Activated naive CD4-positive, alpha-beta T cell treated with anti-CD3 and anti-CD28 coated beads, Interleukin-2, amount 50 U/mL, for 16 hours (primary cell): ENCODE measurements at places on chromosomes 2 and 18.

DNA sequence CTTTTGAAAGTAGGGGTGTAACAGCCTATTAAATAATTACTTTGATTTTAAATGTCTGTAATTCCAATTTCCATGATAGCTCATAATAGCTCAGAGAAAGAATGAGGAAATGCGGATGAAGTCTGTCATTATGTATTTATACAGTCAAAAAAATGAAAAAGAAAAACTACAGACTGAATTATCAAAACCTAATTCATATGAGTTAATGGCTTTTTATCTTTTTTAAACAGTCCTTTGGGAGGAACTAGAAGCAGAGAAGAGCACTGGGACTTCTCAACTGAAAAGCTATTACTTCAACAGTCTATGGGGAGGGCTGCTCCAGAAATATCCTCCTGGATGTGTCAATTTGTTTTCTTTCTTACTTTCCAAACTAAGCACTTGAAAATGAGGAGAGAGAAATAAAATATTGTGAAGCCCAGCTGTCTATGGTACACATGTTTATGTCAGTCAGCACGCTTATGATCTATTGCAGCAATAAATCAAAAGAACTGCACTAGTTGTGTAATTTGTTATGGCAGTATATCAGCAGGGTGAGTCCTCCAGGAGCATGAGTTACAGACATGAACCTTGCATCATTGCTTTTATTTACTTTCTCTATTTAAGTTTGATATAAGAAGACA is 1550.2 kb downstream of the LRP1B start:
- DNase-seq: no peak

DNA sequence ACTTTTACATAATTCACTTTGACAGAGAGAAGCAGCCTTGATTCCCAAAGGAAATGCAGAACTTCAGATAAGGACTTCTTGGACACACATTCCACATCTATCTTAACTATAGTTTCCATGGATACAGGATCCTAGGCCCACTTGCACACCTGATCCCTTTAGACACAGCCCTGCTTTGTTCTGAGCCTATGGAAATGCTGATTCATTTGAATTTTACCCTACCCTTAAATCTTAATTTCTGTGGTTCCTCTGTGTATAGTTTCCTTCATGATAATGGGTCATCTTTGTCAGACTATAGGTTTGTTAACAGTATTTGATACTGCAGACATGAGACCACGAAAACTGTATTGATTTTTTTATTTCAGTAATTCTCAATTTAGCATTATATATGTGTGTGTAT is 77.4 kb downstream of the ACTR3 start:
- DNase-seq: no peak

- DNase-seq: no peak
These were observed 120.7 kb downstream of the CYP26B1 start for GRCh38 chr2:72026819-72027425.

- no peak for DNase-seq
These were observed 124.2 kb downstream of the CLIP4 start for GRCh38 chr2:29239209-29239960.

DNA sequence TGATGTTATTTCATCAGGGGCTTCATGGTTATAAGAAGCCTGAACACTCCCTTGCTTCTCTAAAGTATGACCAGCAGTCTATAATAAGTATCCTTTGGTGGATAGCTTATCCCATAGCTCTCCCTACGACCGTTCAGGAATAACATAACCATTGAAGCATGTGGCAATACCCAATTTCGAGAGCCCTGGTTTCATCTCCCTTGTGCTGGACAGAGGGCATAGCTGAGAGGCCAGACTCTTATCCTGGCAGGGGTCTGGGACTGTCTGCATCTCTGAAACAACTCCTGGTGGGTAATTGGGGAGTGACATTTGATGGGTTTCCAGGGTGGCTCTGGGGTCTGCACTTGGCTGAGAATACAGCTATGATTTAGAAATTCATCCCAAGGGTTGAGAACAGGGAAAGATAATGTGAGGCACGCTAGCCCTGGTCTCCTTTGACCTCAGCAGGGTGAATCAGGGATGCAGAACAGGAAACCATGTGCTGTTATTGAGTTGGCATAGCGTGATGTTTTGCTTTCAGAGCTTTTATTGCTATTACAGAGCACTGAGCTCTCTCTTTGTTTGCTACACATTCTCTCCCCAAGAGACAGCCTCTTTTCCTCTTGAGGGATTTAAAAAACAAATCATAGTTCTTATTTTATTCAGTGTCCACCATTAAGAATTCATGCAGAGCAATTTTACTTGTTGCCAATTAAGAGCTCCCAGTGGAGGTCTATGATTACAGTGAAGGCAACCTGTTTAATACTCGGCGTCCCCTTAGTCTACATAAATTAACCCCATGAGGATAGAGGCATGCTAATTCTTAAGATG is 274.5 kb downstream of the NCKAP5 start:
- DNase-seq: no peak

- no peak for DNase-seq
These were observed 517.0 kb downstream of the PTPRM start for GRCh38 chr18:8084160-8084559.

GRCh38 chr2:145020694-145021093 is 500.8 kb upstream of the ZEB2 start:
- DNase-seq: no peak

DNA sequence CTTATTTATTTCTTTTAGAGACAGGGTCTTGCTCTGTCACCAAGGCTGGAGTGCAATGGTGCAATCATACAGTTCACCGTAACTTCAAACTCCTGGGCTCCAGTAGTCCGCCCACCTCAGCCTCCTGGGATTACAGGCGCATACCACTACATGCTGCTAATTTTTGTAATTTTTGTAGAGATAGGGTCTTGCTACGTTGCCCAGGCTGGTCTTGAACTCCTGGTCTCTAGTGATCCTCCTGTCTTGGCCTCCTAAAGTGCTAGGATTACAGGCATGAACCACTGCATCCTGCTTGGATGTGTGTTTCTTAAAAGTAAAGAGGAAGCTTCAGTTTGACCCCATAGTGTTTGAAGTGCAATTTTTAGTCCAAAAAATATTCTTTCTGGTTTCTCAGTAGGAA is 105.0 kb upstream of the KIF5C start:
- no peak for DNase-seq

DNA sequence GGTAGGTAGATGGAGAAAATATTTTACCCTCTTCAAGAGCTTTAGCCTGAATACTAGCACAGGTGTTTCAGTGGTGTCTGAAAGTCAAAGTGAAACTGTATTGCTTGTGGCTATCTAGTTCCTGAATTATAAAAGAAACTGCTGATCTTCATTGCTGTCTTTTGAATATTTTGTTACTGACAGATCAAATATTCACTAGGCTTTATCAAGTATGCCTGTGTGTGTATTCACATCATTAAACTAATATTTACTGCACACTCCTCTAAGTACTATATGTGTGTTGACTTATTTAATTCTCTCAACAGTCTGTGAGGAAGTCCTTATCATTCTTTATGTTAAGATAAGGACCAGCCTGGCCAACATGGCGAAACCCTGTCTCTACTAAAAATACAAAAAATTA is 139.6 kb downstream of the SOCS6 start:
- no peak for DNase-seq

DNA sequence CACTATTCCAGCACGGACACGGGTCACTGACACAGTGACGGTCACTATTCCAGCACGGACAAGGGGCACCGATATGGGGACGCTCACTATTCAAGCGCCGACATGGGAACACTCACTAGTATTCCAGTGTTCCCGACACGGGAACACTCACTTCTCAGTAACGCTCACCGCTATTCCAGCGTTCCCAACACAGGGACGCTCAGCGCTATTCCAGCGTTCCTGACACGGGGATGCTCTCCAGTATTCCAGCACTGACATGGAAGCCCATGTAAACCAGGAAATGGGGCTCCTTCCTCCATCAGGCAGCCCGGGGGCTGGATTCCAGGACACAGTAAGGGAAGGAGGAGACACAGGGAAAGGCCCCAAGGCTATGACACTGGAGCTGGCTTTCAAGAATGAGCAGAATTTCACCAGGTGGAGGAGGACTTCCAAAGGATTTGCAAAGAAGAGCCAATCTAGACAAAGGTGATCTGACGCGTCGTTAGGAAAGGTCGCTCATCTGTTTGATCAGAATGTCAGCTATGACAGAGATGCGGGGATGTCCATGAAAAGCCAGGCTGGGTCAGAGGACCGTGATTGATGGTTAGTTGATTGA is 196.1 kb downstream of the EIPR1 start:
- DNase-seq: no peak
